PC-9 (cell line): ENCODE measurements at places on chromosomes 6 and 20. TPM values are rescaled to one million over a fixed set of nuclear protein-coding genes. Genes with fewer than 3 reads are reported as not detected.

DNA sequence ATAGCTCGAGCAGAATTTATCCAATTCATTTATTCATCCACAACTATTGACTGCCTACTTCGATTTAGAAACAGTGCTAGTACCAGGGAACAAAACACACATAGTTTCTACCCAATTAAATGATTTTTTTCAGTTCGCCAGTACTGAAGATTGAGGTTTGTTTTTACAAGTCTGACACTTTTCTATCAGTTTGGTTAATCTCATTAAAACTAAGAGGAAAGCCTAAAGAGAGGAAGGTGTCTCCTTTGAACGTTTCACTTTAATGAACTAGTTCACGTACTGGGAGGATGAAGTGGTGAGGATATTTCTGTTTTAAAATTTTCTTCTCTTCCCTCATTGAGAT lies 570 bp upstream of the ANKS1A start:
- no peak for DNase-seq

DNA sequence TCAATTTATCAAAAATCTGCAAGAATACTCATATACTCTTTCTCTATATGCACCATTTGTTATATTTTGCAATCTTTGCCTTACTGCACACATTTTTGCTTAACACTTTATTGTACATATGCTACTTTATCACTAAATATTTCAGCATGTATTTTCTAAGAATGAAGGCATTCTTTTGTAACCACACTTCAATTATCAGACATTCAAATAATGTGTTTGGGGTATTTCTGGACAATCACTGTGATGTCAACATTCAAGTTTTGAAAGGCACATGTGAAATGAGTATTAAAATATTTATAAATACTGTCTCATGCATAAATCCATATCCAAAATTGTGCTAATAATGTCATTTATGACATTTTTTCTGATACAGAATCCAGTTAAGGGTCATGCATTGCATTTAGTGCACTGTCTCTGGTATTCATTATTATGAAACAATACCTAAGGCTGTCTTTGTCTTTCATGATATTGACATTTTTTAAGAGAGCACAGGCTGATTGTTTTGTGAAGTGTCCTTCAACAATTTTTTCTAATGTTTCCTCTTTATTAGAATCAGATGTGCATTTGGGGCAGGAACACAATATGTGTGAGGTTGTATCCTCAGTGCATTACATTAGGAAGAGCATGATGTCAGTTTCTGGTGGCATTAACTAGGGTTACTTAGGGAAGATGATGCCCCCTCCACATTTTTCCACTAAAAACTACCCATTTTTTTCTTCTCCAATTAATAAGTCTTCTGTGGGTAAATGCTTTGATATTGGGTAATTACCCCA lies 105.7 kb downstream of the MTFR2 start:
- no peak for DNase-seq

GRCh38 chr20:46296526-46297250 lies 11.6 kb downstream of the CDH22 start:
- DNase-seq, result no peak

DNA sequence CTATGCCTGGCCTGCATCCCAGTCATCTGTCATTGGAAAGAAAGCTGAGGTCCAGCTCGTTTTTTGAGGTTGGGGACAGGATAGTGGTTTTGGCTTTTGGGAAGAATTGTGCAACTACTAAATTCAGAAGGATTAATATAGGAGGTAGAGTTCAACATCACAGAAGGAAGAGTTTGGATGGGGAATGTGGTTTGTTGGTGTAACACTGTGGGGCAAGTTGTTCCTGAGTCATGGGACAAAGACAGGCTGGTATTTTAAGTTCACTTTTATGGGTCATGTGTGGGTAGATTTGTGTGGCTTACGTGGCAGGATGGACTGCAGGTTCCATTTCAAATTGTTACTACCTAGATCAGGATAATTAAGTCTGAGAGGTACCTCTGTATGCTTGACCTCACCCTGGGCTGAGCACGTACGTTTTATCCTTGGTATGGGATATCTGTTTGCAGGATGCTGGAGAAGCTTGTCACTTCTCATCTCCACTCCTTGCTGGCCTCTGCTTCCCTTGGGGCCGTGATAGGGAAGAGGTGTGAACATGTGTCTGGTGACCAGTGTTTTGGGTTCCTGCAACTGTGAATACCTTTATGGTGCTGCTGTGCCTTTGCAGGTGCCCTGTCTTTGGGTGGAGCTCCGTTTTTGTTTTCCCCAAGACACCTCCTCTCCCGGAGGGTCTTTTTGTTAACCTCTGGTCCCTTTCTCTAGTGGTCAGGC lies 177.6 kb downstream of the JARID2 start:
- no peak for DNase-seq

DNA sequence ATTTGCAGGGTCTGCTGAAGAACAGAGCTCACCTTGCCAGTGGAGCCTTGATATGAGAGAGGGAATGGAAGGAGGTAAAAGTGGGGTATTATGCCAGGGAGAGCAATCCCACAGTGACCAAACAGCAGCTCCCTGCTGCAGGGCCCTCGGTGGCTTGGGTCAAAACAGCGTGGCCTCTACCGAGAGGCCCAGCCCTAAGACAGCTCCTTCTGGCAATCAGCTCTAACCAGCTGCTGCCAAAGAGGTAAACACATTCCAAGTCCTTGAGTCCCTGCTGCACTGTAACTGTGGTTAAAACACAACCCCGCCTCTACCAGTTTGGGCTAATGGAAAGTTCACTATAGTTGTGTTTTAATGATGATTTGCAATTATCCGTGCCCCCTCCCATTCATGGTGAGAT lies 1.4 kb upstream of the DAAM2 start:
- DNase-seq, result no peak

PHF20 gene
- 59.8 and 60.2 TPM in 2 replicates for total RNA-seq

PLG gene
- not detected in 2 replicates for total RNA-seq
